Left cardiac atrium (tissue), 4 donors: ENCODE measurements at places on chromosomes 7 and 10.
A peak's percentile ranks its signal among the peaks of the same experiment; 100 is the strongest.

DNA sequence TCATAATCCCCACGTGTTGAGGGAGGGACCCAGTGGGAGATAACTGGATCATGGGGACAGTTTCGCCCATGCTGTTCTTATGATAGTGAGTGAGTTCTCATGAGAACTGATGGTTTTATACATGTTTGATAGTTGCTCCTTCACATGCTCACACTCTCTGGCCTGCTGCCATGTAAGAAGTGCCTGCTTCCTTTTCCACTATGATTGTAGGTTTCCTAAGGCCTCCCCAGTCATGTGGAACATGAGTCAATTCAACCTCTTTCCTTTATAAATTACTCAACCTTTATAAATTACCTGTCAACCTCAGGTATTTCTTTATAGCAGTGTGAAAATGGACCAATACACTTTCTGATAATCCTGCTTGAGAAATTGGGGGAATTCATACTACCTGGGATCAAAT lies 80.2 kb downstream of the ZNF37A start:
- DNase-seq: no peak

DNA sequence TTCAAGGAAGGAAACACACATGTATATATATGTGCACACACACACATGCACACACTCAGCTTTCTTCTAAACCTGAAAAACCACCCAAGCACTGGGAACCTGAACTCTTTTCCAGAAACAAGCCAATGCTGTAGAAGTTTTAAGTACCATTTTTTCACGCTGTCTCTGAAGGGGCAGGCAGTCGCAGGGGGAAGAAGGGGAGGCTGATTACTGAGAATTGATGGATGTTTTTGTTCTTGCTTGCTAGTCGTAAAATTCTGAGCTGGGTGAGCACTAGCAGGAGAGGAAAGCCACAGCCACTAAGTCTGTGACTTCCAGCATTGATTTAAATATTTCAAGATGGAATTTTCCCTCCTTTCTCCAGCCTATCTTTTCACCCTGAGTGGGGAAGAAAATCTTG lies 391.8 kb downstream of the CALN1 start:
- no peak for DNase-seq

DNA sequence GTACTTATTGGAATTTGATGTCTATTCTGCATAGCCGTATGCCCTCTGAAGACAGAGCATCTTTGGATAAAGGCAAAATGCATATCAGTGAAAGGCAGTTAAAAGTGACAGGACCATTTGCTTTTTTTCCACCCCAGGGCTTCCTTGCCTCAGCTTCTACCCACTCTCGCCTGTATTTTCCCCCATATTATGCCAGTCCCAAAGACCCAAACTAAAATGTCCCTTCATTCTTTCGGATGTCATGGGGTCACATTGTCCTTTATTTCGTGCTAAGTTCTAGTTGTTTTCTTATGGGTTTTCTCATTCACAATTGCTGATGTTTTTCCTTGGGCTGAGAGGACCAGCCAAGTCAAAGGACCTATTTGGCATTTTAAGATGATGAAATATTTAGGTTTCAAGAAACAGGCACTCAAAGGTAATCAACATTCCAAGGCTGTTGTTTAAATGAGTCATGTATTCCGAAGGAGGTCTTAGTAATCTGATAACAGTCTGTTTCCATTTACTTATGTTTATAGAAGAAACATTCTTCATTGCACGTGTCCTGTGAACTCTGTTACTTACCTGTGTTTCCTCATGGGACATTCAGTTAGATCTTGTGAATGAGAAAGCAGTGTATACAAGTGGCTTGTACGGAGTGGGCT lies 74.1 kb downstream of the DNAH11 start:
- no peak for DNase-seq

DNA sequence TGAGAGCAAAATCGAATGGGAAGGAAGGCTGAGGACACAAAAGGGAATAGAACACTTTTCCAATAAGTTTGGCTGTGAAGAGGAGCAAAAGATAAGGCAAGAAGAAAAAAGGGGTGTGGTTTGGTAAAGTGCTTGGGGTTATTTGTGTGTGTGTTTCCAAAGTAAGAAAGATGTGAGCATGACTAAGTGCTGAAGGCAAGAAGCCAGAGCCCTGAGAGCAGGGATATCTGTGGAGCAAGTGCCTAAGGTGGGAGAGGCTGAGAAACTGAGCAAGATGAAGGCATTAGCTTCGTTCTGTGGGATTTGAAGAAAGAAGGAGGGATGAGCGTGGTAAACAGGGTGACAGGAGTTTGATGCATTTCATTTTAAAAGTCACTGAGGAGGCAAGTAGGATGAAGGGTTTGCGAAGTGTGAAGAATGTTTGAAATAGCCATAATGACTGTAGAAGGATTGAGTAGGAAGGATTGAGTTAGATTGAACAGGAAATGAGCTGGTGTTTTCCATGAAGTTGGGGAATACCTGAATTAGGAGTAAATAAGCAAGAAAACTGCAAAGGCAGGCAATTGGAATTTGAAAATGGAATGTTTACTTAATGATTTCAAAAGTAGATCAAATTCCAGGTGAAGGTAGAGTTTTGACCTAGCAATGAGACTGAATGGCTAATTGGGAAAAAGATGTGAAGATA lies 19.9 kb upstream of the SP4 start:
- no peak for DNase-seq

DNA sequence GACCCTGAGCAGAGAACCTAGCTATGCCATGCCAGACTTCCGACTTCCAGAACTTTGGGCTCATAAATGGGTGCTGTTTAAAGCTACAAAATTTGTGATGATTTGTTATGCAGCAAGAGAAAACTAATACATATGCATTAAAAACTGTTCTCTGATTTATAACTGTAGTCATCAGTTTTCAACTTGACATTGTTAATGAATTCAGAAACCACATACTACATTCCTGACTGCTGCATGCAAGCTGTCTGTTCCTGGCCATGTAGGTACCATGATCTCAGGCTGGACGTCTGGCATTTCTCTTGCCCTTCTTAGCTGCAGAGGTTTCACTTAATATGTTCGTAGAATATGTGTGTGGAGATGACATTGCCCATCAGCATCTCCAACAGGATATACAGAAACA lies 28.4 kb downstream of the MKX start:
- no peak for DNase-seq

GRCh38 chr7:20331910-20332813 lies 1.5 kb downstream of the ITGB8 start:
- no peak for DNase-seq

GRCh38 chr10:17368708-17369272 lies 85.6 kb downstream of the ST8SIA6 start:
- DNase-seq: no peak

GRCh38 chr10:122014652-122015248 lies 25.8 kb downstream of the TACC2 start:
- no peak for DNase-seq

DNA sequence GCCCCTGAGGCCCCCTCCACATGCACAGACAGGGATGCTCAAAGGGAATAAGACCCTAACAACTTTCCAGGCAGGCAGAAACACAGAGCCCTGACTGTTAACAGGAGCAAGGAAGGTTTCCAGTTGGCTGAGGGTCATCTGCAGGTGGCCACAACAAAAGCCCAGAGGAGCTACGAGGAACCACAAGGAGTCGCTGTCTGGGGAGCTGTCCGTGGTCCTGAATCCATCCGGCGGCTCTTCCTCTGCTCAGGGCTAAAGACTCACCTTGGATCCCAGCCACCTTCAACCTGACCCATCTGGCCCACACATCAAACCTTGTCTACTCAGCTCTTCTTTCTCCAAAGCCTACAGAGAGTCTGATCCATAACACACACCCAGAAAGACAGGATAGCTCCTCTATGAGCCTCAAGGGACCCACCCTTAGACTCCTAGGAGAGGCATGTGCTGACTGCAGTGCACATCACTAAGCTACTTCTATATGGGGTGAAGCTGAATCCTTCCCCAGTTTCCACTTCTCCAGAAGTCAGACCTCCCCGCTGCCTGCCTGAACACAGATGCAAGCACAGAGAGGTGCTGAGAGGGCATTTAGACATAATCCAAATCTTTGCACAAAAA lies 104.0 kb downstream of the SLIT1 start:
- DNase-seq: peak; percentile 51

GRCh38 chr10:132564249-132564605 lies 26.6 kb downstream of the INPP5A start:
- DNase-seq: no peak

- DNase-seq: no peak
These were observed 22.4 kb upstream of the SEMA3C start for GRCh38 chr7:80941208-80941758.

DNA sequence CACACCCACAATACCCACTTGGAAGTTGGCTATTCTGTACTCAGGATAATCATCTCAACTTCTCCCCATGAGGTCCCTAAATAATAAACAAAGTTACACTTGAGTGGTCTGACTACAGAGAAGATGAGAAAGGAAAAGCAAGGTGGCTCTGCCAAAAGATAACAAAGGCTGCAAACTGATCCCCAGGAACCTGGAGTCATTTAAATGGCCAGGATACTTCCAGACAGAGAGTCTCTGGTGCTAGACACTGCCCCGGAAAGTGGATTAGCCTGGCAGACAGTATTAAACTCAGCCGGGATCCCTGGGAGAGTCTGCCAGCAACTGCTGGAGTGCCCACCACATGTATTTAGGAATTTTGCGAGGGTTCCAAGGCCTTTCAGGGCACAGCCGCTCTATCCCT lies 93.7 kb downstream of the DGKI start:
- DNase-seq: no peak

DNA sequence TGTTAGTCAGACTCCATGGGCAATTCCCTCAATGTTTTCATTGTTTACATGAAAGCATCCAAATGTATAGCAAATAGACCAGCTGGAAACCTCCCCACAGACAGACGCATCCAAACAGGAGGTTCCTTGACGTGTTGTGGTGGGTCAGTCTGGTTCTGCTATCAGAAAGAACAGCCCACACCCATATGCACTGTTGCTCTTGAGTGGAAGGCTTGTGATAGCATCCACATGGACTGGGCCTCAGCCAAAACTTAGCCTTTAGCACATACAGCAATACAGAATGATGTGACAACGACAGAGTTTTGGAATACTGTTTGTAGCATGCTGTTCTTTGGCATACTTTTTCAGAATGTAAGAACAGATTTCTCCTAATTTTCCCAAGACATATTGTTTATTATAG lies 299.2 kb upstream of the ETV1 start:
- DNase-seq: no peak
